ENCODE measurements at places on chromosomes 4 and X.
A peak's percentile ranks its signal among the peaks of the same experiment; 100 is the strongest.

DNA sequence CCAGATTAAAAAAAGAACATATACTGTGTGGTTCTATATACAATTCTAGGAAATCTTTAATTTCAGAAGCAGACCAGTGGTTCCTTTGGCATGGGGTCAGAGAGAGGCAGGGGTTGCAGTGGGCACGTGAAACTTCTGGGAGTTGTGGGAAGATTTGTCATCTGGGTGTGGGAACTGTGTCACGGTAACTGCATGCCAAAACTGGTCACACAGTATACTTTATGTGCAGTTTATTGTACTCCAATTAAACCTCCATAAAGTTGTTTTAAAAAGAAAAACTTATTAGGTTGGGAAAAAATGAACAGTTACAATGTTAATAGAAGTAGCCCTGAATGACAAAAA lies 26.7 kb upstream of the STS start:
- no peak for DNase-seq

- DNase-seq: no peak
These were observed 10.0 kb downstream of the TNIP3 start for GRCh38 chr4:121154103-121154515.

- DNase-seq: no peak
These were observed 641.5 kb downstream of the FAT4 start for GRCh38 chr4:125956276-125956675.

- no peak for DNase-seq
These were observed 86.6 kb downstream of the HUWE1 start for GRCh38 chrX:53599781-53600396.

DNA sequence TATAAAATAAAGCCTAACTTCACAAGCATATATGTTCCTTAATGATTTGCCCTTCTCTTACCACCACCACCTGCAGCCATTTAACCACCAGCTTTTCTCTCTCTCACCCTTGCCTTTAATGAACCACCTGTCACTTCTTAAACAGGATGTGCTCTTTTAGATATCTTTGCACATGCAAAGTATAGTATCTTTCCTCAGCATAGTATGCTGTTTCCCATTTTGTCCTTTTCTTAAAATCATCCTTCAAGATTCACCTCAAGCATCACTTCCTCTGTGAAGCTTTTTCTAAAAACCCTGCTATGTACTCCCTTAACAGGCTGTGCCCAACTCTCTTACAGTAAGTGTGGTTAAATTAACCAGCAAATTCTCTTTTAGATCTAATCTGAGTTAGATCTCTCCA lies 8.2 kb upstream of the CNOT6L start:
- no peak for DNase-seq

DNA sequence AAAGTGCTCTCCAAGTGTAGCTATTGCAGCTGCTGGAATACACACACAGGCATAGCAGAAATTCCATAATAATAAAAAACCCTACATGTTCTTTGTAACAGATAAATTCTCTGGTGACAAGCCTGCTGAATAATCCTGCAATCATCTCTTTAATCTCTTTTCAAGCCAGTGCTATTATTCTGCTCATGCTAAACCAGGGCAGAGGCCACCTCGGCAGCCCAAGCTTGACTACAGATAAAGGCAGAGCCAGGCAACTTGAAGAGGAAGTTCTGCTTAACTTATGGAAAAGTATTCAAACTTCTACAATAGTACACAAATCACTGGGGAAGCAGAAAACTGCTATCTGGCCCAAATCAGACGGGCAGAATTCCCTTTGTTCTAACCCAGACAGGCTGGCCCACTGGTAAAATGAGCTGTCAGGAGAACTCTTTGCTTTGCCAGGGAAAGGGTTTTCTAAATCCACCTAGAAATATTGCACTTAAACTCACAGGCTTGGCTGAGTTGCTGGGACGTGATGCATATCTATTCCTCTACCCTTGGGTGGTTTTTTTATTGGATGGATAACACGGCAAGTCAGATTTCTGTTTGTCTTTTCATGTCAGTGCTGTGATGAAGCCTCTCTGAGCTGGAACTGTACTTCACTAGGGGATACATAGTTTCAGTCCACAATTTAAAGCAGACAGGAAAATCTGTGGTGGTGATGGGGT lies 70.5 kb downstream of the GATB start:
- DNase-seq: peak; percentile 53

GRCh38 chr4:10492464-10492863 lies 35.2 kb upstream of the ZNF518B start:
- no peak for DNase-seq

DNA sequence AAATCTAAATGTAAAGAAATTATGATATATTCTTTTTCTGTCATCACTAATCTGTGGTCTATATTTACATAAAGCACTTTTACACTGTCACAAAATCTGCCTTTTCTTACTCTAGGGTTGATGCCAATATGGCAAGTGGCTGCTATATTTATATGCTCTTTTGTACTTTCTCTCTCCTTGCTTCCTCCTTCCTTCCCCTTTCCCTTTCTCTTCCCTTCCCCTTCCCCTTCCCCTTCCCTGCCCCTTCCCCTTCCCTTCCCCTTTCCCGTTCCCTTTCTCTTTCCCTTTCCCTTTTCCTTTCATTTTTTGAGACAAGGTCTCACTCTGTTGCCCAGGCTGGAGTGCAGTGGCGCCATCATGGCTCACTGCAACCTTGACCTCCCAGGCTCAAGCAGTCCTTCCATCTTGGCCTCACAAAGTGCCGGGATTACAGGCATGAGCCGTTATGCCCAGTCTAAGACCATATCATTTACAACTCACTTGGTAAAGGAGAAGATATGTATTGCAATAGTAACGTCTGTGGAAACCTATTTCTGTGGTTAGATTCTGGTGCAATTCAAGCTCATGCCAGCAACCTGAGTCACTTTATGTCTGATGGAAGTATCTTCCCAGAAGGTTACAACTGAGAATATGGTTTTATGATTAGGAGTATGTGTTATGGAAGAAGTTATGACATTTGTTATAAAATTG lies 13.9 kb upstream of the PLAC8 start:
- DNase-seq: peak; percentile 89

DNA sequence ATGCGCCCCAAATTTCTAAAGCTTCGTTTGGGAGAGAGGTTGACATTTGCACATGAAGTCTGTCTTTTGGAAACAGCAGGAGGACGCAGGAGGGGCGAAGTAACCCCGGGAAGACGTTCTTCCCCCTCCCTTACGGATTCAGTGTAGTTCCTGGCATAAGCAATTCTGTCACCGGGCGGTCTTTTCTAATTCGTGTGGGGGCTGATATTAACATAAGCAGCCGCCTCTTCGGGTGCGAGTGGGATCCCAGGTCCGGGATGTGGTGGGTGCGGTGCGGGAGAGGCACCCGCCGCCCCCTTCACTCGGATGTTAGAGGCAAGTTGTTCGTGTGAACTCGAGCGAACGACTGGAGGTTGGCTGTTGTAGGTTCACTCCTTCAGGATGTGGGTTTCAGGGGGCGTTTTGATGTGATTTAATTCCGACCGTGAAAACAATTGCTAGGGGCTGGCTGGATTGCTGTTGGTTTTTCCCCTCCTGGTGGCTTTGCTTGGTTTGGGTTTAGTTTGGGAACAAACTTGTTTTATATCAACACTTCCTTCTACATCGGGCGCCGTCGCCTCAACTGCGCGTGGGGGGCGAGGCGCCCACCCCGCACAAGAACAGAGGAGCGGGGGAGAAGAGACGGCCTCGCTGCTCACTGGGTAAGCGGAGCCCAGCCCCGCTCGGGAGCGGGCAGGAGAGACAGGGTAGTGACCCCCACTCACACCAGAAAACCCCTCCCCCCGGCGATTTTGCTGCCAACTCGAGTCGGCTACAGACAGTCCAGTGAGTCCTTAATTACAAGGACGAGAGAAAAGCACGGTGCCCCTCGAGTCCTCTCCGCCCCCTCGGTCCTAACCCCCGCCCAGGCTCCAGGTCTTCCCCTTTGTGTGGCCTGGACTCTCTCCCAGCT lies 2.9 kb upstream of the LEF1 start:
- DNase-seq: no peak

DNA sequence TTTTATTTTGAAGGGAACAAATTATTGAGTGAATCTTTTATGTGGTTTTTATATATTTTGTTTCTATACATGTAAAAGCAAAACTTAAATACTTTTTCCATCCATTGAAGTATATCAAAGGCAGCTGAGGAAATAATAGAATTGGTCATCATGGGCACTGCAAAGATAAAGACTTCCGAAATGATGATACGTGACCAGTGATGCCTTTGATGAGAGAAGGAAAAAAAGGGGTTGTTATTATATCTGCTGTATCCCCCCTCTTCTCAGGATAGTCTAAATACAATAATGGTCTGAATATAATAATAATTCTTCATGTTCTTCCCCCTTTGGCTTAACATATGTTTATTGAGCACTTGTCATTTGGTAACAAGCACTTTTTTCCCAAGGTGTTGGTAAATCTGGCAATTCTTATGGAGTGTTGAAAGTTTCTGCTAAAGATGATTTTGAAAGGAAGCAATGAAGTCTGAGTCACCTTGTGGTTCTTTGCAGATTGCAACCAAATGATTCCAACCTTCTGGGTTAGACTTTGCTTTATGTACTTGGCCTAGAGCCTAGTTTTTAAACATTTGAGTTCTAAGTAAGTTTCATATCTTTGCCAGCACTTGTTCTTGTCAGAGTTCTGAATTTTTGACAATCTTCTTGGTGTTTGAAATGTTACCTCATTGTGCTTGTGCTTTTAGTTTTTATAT lies 60.8 kb downstream of the USP9X start:
- DNase-seq: peak; percentile 57

DNA sequence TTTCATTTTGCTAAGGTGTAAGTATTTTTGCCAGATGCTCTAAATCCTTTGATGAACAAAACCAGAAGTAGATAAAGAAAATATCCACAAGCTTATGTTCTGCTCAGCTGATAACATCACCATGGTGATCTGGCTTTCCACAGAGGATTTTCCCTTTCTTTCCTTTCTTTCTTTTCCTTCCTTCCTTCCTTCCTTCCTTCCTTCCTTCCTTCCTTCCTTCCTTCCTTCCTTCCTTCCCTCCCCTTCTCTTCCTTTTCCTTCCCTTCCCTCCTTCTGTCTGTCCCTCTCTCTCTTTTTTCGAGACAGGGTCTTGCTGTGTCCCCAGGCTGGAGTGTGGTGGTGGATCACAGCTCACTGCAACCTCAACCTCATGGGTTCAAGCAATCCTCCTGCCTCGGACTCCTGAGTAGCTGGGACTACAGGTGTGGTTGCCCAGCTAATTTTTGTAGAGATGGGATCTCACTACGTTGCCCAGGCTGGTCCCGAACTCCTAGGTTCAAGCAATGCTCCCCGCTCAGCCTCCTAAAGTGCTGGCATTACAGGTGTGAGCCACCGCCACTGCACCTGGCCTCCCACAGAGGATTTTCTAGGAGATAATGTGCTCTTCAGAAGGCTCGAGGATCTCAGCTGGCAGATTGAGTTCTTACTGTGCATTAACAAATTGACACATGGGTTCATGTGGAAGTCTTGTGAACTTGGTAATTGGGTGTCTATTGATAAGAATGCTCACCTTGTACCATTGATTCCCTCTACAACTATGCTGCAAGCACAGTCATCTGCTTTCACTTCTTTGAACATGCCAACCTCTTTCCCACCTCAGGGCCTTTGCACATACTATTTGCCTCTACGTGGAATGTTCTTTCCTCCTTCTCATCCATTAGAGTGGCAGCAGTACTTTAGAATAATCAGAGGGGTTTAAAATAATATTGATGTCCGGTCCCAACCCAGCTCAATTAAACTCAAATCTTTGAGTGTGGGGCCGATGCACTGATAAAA lies 1.4 kb upstream of the RHOH start:
- DNase-seq: no peak

- no peak for DNase-seq
These were observed 21.1 kb downstream of the PIGG start for GRCh38 chr4:519885-520682.

- DNase-seq: peak; percentile 39
These were observed 379.9 kb downstream of the ADAM29 start for GRCh38 chr4:175297965-175298565.

DNA sequence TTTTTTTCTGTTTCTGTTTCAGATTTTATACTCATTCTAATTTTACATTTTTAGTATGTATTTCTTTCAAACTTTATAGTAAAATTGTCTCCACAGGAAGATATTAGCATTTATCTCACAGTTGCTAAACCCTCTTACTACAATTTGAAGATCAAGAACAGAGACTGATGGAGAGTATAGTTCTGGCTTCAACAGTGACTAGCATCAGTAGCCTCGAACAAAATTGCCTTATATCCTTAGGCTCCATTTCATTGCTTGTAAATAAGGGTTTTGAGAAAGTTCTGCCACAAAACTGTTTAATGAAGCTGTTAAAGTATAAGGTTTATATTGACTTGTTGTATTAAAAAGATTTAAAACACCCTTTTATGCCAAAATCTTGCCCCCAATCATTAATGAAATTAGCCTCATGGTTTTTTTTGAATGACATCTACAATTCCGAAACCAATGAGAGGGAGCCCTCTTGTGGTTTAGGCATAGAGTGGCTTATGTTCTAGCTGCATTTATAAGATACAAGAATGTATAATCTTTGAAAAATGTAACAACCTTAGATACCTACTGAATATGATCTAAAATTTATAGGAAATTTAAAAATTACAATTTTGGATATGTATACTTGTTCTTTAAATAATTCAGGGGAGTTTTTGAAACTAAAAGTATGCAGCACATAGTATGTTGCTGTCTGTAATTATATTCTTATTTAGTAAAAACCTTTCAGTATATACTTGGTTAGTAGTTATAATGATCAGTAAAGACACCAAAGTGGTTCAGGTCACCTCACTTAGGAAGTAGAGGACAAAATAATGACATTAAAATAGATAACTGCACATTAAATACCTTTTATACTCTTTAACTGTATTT lies 109.8 kb upstream of the HPGD start:
- DNase-seq: peak; percentile 40

DNA sequence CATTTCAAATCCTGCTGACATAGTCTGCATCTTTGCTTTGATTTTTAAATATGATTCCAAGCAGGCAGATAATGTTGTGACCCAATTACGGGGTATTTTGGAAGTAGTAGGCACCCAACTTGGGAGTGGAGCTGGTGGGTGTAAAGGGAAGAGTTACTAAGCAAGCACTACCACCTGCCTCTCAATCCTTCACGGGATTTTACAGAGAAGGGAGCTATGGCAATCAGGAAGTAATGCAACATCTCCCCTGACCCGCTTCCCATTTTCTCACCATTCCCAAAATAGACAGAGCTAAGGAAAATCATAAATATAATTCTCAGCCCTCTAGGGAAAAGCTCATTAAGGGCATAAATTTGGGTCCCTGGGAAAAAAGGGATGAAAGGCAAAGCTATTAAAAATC lies 9.2 kb downstream of the APBB2 start:
- DNase-seq: no peak

GRCh38 chrX:154738011-154738738 lies 12.7 kb downstream of the GAB3 start:
- DNase-seq: peak; percentile 82
